ENCODE measurements at places on chromosomes 3 and 15.

GRCh38 chr3:186879781-186880180 is 37.3 kb downstream of the ADIPOQ start:
- no peak for DNase-seq
- no peak overlapping the region for H3K4me3 ChIP-seq
- no peaks in the 10 kb centered on the region for H3K27me3 ChIP-seq
- peaks cover 21% of the 10 kb centered on the region for H3K4me1 ChIP-seq

DNA sequence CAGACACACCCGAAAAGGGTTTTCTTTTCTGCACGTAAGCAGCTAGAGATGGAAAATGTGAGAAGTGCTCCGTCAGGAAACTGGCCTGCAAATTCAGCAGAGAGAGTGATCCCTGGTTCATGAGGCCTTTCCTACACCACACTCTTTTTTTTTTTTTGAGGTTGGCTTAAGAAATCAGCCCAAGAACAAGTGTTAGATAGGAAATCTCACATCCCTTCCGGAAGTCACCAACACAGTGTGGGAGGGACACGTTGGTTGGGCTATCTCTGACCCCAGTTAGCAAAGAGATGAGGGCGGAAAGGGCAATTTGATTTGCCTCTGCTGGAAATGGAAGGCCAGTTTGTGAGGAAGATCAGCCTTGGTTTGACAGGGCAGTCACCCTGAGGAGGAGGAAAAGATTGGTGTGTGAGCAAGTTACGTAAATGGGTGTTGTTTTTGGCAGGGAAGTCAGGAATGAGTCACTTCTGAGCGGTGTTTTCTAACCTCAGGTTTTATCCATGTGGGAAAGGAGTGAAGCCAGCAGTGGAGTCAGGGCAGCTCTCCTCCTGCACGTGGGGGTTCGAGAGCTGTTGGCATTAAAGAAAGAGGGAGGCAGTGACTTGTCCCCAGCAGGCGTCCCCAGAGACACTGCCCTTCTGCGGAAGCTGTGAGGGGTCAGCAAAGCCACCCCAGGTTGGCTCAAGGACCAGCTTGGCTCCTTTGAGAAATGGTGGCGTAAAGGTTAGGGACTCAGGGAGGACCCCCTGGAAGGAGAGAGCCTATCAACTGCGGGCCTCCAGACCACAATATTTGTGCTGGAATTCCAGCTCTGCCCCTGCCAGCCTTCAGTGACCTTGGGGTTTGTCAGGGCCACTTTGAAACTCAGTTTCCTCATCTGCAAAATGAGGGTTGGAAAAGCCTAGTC is 237.6 kb upstream of the BHLHE40 start:
- H3K36me3 ChIP-seq = no peaks in the 10 kb centered on the region
- H3K4me3 ChIP-seq = no peak overlapping the region
- peaks cover 26% of the 10 kb centered on the region for H3K4me1 ChIP-seq
- H3K27ac ChIP-seq = peak overlapping the region; percentile 59
- no peaks in the 10 kb centered on the region for H3K27me3 ChIP-seq
- DNase-seq = no peak

DNA sequence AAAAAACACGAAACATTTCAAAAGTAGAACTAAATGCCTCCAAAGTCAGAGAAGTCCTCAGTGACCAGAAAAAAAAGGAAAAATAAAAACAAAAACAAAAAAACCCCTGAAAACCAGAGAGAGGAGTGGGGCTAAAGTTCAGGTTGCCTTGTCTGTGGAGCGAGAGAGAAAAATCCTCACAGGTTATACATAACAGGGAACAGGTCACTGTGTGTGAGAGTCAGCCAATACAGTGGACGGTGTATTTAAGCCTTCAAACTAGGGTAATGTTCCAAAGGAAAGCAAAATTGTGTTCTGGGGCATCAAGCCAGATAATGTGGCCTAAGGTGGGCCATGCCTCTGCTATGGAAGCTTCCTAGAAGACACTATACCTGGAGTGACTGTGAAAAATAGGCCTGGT is 216.1 kb upstream of the SUCLG2 start:
- H3K4me1 ChIP-seq = no peaks in the 10 kb centered on the region
- H3K36me3 ChIP-seq = no peaks in the 10 kb centered on the region
- H3K27ac ChIP-seq = no peak overlapping the region
- DNase-seq = no peak
- H3K4me3 ChIP-seq = no peak overlapping the region

DNA sequence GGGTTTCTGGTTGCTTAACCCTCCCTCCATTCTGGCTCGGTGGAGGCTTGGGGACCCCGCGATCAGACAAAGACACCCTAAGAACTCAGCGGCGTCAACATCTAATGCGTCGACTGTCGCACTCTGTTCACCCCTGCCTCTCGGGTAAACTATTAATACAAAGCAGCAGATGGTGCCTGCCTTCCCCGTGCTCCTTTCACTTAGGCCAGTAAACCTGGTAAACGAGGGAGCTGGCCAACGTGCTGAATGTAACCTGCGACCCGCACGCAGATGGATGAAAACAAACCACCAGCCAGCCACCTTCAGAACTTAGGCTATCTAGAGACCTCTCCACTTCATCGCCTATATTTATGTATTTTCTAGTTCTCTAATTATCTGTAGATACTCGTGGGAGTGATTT is 848 bp upstream of the CADPS start:
- peaks cover 70% of the 10 kb centered on the region for H3K27me3 ChIP-seq
- H3K36me3 ChIP-seq = no peaks in the 10 kb centered on the region
- H3K4me1 ChIP-seq = no peaks in the 10 kb centered on the region
- peak; percentile 25 for DNase-seq
- no peak overlapping the region for H3K27ac ChIP-seq
- H3K4me3 ChIP-seq = no peak overlapping the region

DNA sequence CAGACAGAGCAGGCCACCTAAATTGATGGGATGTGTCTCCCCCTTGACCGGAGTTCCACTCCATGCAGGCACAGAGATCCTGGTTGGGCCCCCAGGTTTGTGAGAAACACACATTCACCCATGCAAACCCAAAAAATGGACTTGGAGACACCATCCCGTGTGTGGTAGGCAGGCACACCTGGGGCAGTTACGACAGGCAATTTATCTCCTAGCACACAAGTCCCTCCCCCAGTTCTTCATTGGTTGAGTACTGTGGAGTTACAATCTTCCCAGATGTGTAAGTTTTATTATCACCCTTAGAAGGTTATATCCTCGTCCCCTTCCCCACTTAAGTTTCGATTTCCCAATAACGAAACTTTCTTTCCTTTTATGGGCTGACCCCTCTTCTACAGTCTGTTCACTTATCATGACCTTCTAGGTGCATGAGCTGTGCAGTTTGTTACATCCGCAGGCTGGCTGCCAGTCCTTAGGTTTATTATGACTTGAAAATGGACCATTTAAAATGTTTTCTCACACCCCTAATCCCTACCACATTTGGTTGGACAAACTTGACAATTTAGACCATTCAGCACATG is 27.3 kb downstream of the ARL8B start:
- H3K4me1 ChIP-seq = no peaks in the 10 kb centered on the region
- DNase-seq = no peak
- H3K27ac ChIP-seq = no peak overlapping the region
- H3K4me3 ChIP-seq = no peak overlapping the region

DNA sequence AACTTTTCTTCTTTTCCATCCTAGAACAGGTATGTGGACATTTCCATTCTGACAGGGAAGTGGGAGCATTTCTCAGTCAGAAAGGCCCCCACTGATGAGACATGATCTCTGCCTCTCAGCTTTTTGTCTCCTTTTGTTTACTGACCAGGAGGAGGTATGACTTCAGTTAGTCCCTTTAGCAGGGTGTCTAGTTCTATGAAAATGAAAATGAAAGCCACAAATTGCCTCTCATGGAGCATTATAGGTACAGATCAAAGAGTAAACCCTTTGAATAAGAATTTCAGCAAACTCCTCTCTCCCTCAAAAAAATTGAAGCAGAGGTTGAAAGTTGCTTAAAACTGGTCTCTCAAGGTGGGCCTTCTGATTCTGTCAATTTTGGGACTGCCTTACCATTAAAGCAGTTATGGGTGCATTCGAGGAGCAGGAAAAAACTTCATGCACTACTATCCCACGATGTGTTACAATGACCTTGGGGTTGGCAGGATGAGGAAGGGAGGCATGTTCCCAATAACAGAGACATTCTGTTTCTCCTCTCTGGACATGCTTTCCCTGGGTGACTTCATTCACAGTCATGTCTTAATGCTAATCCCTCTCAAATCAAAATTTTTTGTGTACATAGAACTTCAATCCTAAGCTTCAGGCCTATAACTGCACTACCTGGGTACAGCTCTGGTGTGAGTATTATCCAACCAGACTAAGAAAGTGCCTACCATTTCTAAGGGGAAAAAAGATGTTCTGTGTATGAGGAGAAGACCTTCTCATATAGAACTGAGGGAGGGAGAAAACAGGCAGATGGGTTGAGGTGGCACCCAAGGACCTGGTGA is 50.6 kb upstream of the TBC1D23 start:
- H3K36me3 ChIP-seq = no peaks in the 10 kb centered on the region
- no peak overlapping the region for H3K4me3 ChIP-seq
- H3K27me3 ChIP-seq = no peaks in the 10 kb centered on the region
- H3K27ac ChIP-seq = no peak overlapping the region

- H3K36me3 ChIP-seq = no peaks in the 10 kb centered on the region
- no peaks in the 10 kb centered on the region for H3K27me3 ChIP-seq
- no peak overlapping the region for H3K27ac ChIP-seq
- H3K4me1 ChIP-seq = no peaks in the 10 kb centered on the region
Measured at GRCh38 chr3:56747150-56747549, 54.6 kb downstream of the ARHGEF3 start.

GRCh38 chr3:138547342-138547975 is 46.6 kb downstream of the CEP70 start:
- no peaks in the 10 kb centered on the region for H3K4me1 ChIP-seq
- no peak overlapping the region for H3K27ac ChIP-seq
- DNase-seq = no peak
- H3K4me3 ChIP-seq = no peak overlapping the region
- no peaks in the 10 kb centered on the region for H3K36me3 ChIP-seq

DNA sequence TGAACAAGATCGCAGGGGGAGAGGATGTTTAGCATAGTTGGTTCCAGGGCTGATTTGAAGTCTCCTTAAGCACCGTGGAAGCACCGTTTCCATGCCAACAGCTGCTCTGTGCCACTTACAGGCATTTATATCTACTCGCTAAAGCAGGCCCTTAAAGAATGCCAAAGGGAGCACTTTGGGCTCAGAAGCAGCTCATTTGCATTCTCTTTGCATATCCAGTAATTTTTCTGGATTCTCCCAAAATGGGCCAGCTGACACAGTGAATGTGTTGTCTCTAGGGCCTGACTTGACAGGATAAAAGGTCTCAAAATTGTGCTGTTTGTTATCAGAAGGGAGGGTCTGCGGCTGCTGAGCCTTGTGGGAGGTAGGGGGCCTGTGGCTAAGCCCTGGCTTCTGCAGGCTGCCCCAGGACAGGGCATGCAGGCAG is 138.6 kb downstream of the FBLN2 start:
- no peak for DNase-seq
- no peaks in the 10 kb centered on the region for H3K27me3 ChIP-seq
- no peak overlapping the region for H3K4me3 ChIP-seq
- H3K27ac ChIP-seq = no peak overlapping the region
- no peaks in the 10 kb centered on the region for H3K4me1 ChIP-seq

- no peak overlapping the region for H3K27ac ChIP-seq
- peaks cover 5% of the 10 kb centered on the region for H3K4me1 ChIP-seq
- DNase-seq = peak; percentile 86
- no peaks in the 10 kb centered on the region for H3K27me3 ChIP-seq
- H3K36me3 ChIP-seq = no peaks in the 10 kb centered on the region
Measured at GRCh38 chr15:35751413-35752133, 205.6 kb upstream of the DPH6 start.

DNA sequence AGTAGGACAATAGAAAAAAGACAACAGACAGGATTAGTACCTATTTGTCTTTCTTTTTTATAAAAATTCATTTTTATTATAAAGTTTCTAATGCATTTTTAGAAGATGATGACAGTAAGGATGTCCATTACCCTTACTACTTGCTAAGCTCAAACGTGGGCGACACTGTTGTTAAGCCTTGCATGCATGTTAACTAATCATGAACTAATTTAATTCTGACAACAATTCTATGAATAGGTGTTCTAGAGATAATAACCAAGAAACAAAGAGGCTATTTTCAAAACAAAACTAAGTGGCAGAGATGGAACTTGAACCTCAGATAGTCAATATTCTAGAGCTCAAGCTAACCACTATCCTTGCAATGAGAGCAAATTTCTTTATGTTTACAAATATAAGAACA is 247.9 kb downstream of the GBE1 start:
- H3K27me3 ChIP-seq = no peaks in the 10 kb centered on the region
- H3K27ac ChIP-seq = no peak overlapping the region
- H3K4me1 ChIP-seq = no peaks in the 10 kb centered on the region
- no peaks in the 10 kb centered on the region for H3K36me3 ChIP-seq

GRCh38 chr3:131403216-131403895 is 21.8 kb downstream of the NUDT16 start:
- H3K4me3 ChIP-seq = no peak overlapping the region
- no peaks in the 10 kb centered on the region for H3K27me3 ChIP-seq
- H3K36me3 ChIP-seq = no peaks in the 10 kb centered on the region
- no peak overlapping the region for H3K27ac ChIP-seq
- DNase-seq = no peak

DNA sequence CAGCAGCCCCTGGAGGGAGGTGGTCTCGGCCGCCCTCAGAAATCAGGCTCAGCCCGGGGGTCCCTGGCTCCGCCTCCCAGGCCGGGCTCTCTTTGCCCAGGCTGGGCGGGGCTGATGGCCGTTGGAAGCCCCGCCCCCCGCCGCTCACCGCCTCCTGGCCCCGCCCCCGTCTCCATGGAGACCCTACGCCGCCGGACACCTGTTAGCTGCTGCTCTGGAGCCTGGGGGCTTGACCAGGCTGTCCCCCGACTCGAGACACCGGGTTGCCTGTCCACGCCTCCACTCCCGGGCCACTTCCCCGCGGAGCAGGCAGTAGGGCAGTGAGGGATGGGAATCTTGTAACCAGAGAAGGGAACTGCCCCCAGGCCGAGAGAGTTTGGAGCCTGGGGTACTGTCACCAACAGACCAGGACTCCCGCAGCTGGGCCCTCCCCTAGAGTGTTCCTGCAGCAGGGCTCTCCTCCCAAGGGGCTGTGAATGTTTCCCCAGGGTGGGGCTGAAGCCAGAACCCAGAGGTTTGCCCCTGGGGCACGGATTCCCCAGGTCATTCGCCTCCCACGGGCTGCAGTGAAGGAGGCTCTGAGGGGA is 27.8 kb upstream of the RPL32 start:
- no peaks in the 10 kb centered on the region for H3K27me3 ChIP-seq
- H3K27ac ChIP-seq = no peak overlapping the region
- H3K36me3 ChIP-seq = no peaks in the 10 kb centered on the region
- H3K4me1 ChIP-seq = no peaks in the 10 kb centered on the region
